H1 (cell line): ENCODE measurements at places on chromosomes 12 and 14. TPM values are rescaled to one million over a fixed set of nuclear protein-coding genes. Genes with fewer than 3 reads are reported as not detected.

- no peak overlapping the region for H3K27ac ChIP-seq
- H3K27me3 ChIP-seq = no peaks in the 10 kb centered on the region
- H3K4me3 ChIP-seq = no peak overlapping the region
These were observed 98.1 kb downstream of the NUBPL start for GRCh38 chr14:31659278-31659677.

GRCh38 chr12:13032164-13032563 is 12.0 kb upstream of the FAM234B start:
- DNase-seq = no peak
- no peaks in the 10 kb centered on the region for H3K27me3 ChIP-seq
- no peaks in the 10 kb centered on the region for H3K36me3 ChIP-seq
- no peak overlapping the region for H3K4me3 ChIP-seq

GRCh38 chr12:52877242-52877641 is 27.6 kb downstream of the KRT8 start:
- no peak for DNase-seq
- peaks cover 5% of the 10 kb centered on the region for H3K4me1 ChIP-seq
- H3K36me3 ChIP-seq = no peaks in the 10 kb centered on the region
- H3K4me3 ChIP-seq = no peak overlapping the region

GRCh38 chr14:49512147-49512551 is 74.0 kb downstream of the RPS29 start:
- H3K4me1 ChIP-seq = no peaks in the 10 kb centered on the region
- H3K4me3 ChIP-seq = no peak overlapping the region
- H3K27me3 ChIP-seq = no peaks in the 10 kb centered on the region
- DNase-seq = no peak
- no peak overlapping the region for H3K27ac ChIP-seq

DNA sequence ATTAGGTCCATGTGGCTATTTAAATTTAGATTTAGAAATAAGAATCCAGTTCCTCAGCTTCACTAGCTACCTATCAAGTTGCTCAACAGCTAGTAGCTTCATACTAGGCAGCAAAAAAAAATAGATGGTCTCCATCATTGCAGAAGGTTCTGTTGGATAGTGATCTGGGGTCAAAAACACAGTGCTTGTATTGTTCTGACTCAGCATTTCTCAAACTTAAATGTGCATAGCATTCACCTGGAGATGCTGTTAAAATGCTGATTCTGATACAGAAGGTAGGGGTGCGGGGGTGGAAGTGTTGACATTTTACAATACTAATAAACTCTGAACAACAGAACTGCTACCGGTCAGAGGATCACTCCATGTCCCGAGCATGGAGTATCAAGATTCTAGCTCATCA is 51.3 kb downstream of the PRICKLE1 start:
- H3K4me3 ChIP-seq = no peak overlapping the region
- H3K27me3 ChIP-seq = no peaks in the 10 kb centered on the region
- no peaks in the 10 kb centered on the region for H3K36me3 ChIP-seq
- DNase-seq = no peak
- peaks cover 2% of the 10 kb centered on the region for H3K4me1 ChIP-seq

DNA sequence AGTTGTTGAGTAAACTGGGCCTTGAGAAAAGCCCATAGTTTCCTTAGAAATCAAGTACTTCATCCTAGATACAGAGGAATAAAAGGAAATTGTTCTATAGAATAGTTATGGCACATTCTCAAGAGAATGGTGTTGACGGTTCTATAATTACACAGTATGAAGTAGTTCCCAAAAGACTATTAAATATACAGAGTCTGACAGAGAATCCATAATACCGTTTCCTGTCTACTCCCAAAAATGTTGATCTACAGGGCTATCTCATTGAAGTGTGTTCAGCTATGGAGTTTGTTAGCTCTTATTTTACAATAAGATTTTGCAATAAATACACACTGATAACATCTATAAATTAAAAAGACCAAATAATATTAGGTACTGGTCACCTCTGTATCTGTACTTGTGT is 799.7 kb downstream of the RPS29 start:
- no peak for DNase-seq
- no peak overlapping the region for H3K27ac ChIP-seq
- H3K4me1 ChIP-seq = no peaks in the 10 kb centered on the region
- H3K27me3 ChIP-seq = no peaks in the 10 kb centered on the region
- no peaks in the 10 kb centered on the region for H3K36me3 ChIP-seq

OVCH1 gene
- 0.07 and 0.10 TPM in 2 replicates for total RNA-seq

SLC38A2 gene
- total RNA-seq = 620 and 684 TPM in 2 replicates

LBHD2 gene
- not detected in 2 replicates for total RNA-seq
